ENCODE measurements at places on chromosomes 4 and X.

DNA sequence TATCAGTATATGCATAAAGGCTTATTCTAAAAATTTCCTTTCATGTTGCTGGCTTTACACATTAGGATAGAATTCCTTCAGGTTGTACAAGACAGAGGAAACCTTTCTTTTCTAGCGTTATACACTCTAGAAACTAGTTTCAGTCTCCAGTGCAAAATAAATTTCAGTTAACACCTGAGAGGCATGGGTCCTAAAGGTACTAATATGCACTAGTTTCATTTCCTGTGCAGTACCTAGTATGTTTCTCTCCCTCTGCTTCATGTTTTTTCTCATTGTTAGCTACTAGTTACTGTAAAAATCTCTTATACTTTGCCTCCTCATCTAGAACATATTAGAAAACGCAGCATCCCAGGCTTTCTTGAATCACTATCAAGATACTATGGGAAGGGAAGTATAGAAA is 54.0 kb downstream of the SNX25 start:
- no peak for DNase-seq

DNA sequence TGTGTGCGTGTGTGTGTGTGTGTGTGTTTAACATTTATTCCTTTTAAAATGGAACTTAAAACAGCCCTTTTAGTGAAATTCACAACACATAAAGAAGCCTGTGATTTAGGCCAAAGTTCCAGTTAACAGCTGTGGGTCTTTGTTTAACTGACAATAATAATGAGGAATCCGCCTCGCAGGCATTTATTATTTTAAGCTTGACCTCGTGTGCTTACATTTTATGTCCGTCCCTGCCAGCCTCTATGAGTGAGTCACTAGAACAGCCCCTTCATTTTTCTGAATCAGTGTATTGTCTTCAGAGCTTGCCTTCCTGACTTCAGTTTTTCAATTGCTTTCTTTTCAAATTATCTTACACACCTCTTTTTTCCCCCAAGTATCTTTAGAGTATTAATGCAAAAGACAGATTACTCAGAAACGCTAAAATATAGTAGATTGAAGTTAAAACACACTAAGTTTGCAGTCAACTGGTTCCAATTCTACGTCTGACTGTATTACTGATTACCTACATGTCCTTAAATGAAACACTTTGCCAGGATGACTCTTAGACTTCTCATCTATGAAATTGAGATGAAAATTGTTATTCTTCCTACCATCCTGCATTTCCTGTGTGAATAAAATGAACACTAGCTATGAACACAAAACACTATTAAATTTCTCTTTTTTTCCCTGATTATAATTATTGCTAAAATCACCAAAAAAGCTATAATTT is 319.6 kb upstream of the HS3ST1 start:
- peak; percentile 71 for DNase-seq

DNA sequence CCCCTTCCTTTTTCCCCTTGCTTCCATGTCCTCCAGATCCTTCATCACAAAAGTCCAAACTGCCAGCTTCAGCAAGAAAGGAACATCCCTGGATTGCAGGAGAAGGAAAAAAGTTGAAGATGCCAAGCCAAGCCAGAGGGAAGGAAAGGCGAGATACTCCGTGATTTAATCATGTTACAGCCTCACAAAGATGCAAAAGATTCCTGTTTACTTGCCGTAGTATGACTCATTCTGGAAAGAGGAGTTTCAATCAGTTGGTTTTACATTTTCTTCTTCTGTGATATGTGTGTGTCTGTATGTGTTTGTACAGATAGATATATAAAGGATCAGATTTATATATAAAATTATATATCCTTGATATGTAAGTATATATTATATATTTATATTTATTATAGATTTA is 69.3 kb downstream of the BTC start:
- DNase-seq, result no peak

- peak; percentile 2 for DNase-seq
Observed at GRCh38 chrX:86806786-86807185, 658.5 kb downstream of the DACH2 start.

DNA sequence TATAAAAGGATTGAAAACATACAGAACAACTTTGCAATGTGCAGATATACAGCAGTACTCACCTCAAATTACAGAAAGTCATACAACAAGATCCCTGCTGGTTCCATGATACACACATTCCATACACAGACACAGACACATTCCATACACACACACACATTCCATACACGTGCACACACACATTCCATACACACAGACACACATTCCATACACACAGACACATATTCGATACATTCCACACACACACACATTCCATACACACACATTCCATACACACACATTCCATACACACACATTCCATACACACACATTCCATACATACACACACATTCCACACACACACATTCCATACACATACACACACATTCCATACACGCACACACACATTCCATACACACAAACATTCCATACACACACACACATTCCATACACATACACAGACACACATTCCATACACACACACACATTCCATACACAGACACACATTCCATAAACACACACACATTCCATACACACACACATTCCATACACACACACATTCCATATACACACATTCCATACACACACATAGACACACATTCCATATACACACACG is 13.7 kb downstream of the LINC00632 start:
- DNase-seq, result no peak

DNA sequence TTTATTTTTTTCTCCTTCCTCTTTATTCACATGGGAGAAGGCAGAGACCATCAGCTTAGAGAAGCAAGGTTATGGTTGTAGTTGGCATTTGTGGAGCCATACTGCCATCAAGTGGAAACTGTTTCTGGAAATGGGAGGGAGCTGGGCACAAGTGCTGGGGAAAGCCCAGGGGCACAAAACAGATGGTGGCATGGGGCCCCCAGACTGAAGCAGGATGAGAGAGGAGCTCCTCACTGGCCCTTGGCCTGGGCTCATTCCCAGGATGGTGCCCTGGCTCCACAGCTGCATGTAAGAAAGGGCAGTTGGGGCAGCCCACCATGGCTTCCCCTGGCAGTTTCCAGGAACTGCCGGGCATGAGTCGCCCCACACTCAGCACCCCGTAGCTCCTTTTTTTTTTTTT is 59.2 kb downstream of the NBDY start:
- no peak for DNase-seq
